ENCODE measurements at places on chromosomes 6 and 20.

- H3K4me1 ChIP-seq = no peaks in the 10 kb centered on the region
- H3K36me3 ChIP-seq = no peaks in the 10 kb centered on the region
- H3K4me3 ChIP-seq = no peak overlapping the region
- no peak for DNase-seq
- no peak overlapping the region for H3K27ac ChIP-seq
- no peaks in the 10 kb centered on the region for H3K27me3 ChIP-seq
These were observed 678.7 kb upstream of the ADGRB3 start for GRCh38 chr6:67956352-67956751.

GRCh38 chr6:157034436-157035230 lies 257.5 kb downstream of the ARID1B start:
- no peak for DNase-seq
- no peaks in the 10 kb centered on the region for H3K27me3 ChIP-seq
- peaks cover 14% of the 10 kb centered on the region for H3K4me1 ChIP-seq
- peak overlapping the region; percentile 67 for H3K4me3 ChIP-seq
- peak overlapping the region; percentile 96 for H3K27ac ChIP-seq

DNA sequence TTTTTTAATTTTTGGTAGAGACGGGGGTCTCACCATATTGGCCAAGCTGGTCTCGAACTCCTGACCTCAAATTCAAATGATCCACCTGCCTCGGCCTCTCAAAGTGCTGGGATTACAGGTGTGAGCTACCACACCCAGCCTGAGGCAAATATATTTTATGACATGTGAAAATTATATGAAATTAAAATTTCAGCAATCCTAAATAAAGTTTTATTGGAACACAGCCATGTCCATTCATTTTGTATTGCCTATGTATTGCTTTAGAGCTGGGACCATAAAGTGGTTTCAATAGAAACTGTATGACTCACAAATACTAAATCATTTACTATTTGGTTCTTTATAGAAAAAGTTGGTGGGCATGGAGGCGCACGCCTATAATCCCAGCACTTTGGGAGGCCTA lies 32.0 kb upstream of the GCM1 start:
- no peak overlapping the region for H3K4me3 ChIP-seq
- no peaks in the 10 kb centered on the region for H3K27me3 ChIP-seq
- DNase-seq = no peak
- no peaks in the 10 kb centered on the region for H3K36me3 ChIP-seq
- peaks cover 19% of the 10 kb centered on the region for H3K4me1 ChIP-seq

DNA sequence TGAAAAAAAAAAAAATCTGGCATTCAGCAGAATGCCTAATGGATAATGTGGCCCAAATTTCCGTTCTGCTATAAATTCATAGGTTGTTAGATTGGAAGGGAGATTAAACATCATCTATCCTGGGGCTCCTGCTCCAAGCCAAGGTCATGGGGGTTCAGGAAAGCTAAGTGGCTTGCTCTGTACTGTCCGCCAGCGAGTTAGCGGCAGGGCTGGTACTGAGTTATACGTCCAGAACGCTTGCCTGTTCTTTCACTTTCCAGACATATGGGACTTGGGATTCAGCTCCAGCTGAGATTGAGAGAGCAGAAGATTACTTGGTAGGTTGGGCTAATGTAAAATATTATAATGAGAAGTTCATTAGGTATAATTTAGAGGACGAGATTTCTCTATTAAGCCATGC lies 858 bp downstream of the RWDD1 start:
- peaks cover 39% of the 10 kb centered on the region for H3K4me1 ChIP-seq
- peak overlapping the region; percentile 100 for H3K27ac ChIP-seq
- DNase-seq = no peak
- H3K36me3 ChIP-seq = peaks cover 5% of the 10 kb centered on the region

- no peaks in the 10 kb centered on the region for H3K36me3 ChIP-seq
- no peak for DNase-seq
- no peak overlapping the region for H3K4me3 ChIP-seq
These were observed 699.0 kb downstream of the PHF3 start for GRCh38 chr6:64334636-64335035.

DNA sequence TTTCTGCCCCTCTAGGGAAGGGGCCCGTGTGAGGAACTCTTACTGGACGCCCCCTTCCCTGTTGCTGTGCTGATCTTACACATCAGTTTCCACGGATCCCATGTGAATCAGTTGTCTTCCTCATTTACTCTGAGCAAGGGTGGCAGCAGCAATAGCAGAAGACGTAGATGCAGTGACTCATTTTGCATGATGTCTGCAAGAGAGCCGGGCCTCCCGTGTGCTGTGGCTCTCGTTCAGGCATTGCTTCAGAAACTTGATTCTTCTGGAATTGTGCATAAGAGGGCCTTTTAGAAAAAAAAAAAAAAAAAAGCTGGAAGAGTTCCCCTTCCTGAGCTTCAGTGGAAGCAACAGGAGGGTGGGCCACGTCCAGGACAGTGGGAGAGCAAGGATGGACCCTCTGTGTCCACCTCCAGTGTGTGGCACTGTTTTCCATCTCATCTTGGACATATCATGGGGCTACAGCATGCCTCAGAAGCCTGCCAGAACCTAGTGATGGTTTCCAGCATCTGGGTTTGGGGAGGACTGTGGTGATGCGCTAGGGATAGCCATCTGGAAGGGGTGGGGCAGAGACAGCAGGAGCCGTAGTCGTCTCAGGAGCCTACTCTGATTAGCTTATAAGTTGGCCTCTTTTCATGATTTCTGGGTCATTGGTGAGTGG lies 62.1 kb downstream of the FOXO3 start:
- H3K4me3 ChIP-seq = no peak overlapping the region
- H3K36me3 ChIP-seq = peaks cover 2% of the 10 kb centered on the region
- no peak for DNase-seq
- peak overlapping the region; percentile 68 for H3K27ac ChIP-seq

- no peak overlapping the region for H3K27ac ChIP-seq
- H3K27me3 ChIP-seq = no peaks in the 10 kb centered on the region
- no peak overlapping the region for H3K4me3 ChIP-seq
- no peaks in the 10 kb centered on the region for H3K36me3 ChIP-seq
These were observed 711.8 kb upstream of the MAP3K7 start for GRCh38 chr6:91298543-91299145.

GRCh38 chr20:15475483-15475882 lies 1097.8 kb downstream of the KIF16B start:
- H3K4me3 ChIP-seq = no peak overlapping the region
- H3K36me3 ChIP-seq = no peaks in the 10 kb centered on the region
- H3K4me1 ChIP-seq = no peaks in the 10 kb centered on the region
- no peaks in the 10 kb centered on the region for H3K27me3 ChIP-seq

DNA sequence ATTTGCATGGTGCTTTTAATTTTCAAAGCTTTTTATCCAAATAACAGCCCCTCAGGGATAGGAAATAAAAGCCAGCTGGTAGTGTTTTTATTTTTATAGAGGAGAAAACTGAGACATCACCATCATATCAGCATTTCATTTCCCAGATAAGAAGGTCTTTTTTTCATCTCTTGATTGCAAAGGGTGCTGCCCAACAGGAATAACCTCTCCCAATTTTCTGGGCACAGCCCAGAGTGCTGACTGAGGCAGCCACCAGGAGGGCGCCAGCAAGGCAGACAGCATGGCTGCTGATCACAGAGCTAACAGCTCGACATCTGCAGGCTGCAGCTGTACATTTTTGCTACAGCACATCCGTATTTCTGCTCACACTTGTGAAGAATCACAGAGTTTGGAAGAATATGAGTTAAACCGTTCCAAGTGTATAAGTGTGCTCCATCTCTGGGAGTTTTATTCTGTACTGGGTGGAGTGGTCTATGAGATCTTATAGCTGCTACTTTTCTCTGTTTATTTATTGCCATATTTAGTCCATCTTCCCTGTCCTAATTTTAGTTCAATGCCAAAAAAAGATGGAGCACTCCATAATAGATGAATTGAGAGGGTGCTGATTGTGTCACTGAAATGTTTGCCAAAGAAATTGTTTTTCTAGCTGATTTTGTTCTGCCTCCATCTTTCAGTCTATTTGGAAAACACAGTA lies 85.5 kb upstream of the C20orf144 start:
- no peak overlapping the region for H3K4me3 ChIP-seq
- H3K27ac ChIP-seq = peak overlapping the region; percentile 6
- no peak for DNase-seq
- peaks cover 3% of the 10 kb centered on the region for H3K36me3 ChIP-seq

DNA sequence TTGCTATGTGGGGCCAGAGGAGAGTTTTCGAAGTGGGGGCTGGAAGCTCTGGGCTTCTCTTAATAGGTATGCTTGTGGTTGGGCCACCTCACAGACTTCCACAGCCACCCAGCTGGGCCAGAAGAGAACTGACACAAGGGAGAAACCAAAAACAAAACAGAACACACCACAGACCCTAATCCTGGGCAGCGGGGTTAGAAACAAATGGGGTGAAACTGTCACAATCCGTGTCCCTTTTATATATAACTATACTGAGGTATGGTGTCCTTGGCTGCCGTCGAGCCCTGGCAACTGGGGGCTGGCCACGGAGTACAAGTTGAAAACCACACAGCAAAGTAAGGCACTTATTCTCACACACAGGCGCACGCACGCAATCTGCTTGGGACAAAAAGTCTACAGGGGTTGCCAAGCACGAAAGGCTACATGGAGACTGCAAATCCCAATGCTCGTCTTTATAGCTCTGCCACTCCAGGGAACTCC lies 78.3 kb downstream of the TRAM2 start:
- no peak overlapping the region for H3K4me3 ChIP-seq
- no peaks in the 10 kb centered on the region for H3K4me1 ChIP-seq
- no peak overlapping the region for H3K27ac ChIP-seq

- no peak overlapping the region for H3K27ac ChIP-seq
- H3K4me1 ChIP-seq = peaks cover 11% of the 10 kb centered on the region
- no peaks in the 10 kb centered on the region for H3K27me3 ChIP-seq
- peaks cover 20% of the 10 kb centered on the region for H3K36me3 ChIP-seq
- DNase-seq = no peak
These were observed 79.6 kb downstream of the REV3L start for GRCh38 chr6:111403388-111403787.

DNA sequence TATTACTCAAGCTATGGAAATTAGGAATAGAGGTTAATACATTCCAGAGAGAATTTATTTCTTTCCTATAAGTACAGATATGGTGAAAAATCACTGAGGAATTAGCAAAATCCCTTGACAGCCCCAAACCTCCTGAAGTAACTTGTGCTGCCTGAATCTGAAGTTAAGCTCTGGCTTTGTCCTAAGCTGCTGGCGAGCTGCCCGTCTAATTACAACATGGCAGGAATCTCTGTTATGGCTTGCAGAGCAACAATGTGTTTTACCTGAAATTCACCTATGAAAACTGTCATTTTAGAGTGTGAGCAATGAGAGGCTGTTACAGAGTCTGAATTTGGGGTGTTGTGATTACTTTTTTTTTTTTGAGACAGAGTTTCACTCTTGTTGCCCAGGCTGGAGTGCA lies 22.5 kb upstream of the IYD start:
- peaks cover 44% of the 10 kb centered on the region for H3K27me3 ChIP-seq
- no peak overlapping the region for H3K4me3 ChIP-seq
- H3K36me3 ChIP-seq = peaks cover 2% of the 10 kb centered on the region
- H3K4me1 ChIP-seq = no peaks in the 10 kb centered on the region
- no peak for DNase-seq

DNA sequence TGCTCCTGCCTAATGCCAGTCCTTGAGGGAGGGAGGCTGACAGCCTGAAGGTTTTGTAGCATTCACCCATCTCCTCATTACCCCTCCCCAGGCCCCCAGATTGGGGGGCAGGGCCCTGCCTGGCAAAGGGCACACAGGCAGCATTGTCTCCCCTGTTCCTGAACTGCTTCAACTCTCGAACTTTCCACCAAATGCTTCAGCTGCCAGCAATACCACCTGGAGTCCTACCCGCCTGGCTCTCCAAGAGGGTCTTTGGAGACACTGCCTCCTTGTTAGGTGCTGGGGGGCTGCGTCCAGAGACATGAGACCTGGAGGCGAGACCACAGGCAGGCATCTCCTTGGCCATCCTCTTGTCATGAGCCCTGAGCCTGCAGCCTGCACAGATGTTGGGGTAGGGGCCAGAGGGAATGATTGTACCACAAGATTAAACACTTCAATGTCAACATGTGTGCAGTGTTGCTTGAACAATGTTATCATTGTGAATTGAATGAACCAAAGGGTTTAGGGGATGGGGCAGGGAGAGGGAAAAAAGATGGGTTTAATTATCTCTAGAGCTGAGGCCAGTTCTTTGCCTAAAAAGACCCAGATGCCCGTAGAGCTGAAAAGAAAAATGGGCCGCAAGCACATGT lies 25.0 kb downstream of the BMP7 start:
- no peak for DNase-seq
- H3K27ac ChIP-seq = no peak overlapping the region
- no peaks in the 10 kb centered on the region for H3K4me1 ChIP-seq
- H3K4me3 ChIP-seq = no peak overlapping the region
- no peaks in the 10 kb centered on the region for H3K36me3 ChIP-seq
- peaks cover 34% of the 10 kb centered on the region for H3K27me3 ChIP-seq

DNA sequence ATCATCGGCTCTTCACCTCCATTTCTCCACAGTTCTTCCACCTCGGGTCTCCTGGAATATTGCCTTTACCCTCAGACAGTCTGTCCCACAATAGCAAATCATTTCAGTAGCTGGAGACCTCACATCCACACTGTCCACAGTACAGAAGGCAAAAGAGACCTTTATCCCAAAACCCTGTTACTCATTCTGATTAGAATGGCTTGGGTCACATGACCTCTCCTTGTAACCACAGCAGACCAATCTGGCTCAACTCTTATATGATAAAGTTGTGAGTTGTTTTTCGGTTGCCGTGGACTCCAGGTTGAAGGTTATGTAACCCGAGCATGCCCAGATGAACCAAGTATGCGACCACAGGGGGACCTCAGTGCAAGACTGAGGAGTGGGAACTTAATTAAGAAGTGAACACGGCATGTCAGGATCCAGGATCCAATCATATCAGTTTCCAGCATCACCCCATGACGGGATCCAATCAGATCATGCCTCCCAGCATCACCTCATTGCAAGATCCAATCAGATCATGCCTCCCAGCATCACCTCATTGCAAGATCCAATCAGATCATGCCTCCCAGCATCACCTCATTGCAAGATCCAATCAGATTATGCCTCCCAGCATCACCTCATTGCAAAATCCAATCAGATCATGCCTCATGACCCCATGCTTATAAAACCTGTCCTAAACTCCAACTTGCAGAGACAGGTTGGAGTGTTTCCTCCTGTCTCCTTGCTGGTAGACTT lies 68.7 kb downstream of the LY86 start:
- H3K4me1 ChIP-seq = peaks cover 33% of the 10 kb centered on the region
- H3K27me3 ChIP-seq = peaks cover 22% of the 10 kb centered on the region
- DNase-seq = no peak
- peak overlapping the region; percentile 16 for H3K27ac ChIP-seq

- no peaks in the 10 kb centered on the region for H3K36me3 ChIP-seq
- peaks cover 8% of the 10 kb centered on the region for H3K4me1 ChIP-seq
- peaks cover 13% of the 10 kb centered on the region for H3K27me3 ChIP-seq
These were observed 141.4 kb upstream of the PTPN1 start for GRCh38 chr20:50368813-50369224.

- no peak overlapping the region for H3K27ac ChIP-seq
- peaks cover 6% of the 10 kb centered on the region for H3K27me3 ChIP-seq
- no peaks in the 10 kb centered on the region for H3K36me3 ChIP-seq
- H3K4me1 ChIP-seq = peaks cover 4% of the 10 kb centered on the region
- no peak overlapping the region for H3K4me3 ChIP-seq
- no peak for DNase-seq
These were observed 50.3 kb upstream of the FNDC1 start for GRCh38 chr6:159118924-159119323.

- DNase-seq = no peak
- H3K4me1 ChIP-seq = no peaks in the 10 kb centered on the region
These were observed 127.8 kb downstream of the LRRC1 start for GRCh38 chr6:53922539-53922981.

Data from T-helper 17 cell (primary cell).